ENCODE measurements at places on chromosomes 11 and 22. TPM values are rescaled to one million over a fixed set of nuclear protein-coding genes. Genes with fewer than 3 reads are reported as not detected.

The KCNQ1OT1 gene
- total RNA-seq: 8.0 TPM

The FDXACB1 gene
- total RNA-seq: 1.9 TPM

The OR51L1 gene
- not detected for total RNA-seq

The PTPN5 gene
- total RNA-seq: 0.28 TPM

The P2RY2 gene
- 1.1 TPM for total RNA-seq

The TNNT3 gene
- total RNA-seq: 4.6 TPM

All from omental fat pad (tissue), 4 donors.